Stimulated activated CD8-positive, alpha-beta memory T cell treated with anti-CD3 and anti-CD28 coated beads, Interleukin-7, amount 100 ng/mL, for 48 hours (primary cell): ENCODE measurements at places on chromosomes 3 and 15.

DNA sequence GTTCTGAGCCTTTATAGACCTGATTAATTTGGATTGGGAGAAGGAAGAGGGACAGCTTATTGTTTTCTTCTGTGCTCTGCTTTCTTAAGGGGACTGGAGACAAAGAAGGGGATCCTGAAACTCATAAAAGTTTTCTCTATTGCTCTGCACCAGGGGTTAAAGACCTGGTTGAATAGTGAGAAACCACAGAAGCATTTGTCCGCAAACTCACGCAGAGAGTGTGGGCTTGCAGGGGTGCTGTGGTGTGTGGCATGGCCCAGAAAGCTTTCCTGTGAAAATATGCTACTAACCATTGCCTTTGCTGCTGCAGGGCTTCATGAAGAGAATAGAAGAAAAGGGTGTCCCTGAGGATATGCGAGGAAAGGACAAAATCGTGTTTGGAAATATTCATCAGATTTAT, 73.1 kb upstream of the UMPS start:
- DNase-seq, result no peak

DNA sequence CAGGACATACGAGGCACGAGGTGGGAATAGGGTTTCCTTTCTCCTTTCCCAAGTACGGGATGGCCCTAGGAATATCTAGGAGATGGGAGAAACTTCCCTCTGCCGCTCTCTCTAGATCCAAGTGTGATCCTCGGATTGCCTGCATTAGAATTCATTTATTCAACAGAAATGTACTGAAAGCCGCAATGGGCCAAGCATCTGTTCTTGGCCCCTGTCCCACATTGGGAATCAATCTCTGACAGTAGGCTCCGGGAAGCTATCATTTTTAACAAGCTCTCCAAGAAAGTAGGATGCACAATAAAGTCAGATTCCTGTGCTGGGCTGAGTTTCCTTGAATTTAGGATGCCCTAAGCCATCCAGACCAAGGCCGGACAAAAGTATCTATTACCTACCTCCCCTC, 37.2 kb upstream of the CA12 start:
- DNase-seq, result no peak

GRCh38 chr15:91469632-91470567, 369.8 kb downstream of the SV2B start:
- peak; percentile 50 for DNase-seq

DNA sequence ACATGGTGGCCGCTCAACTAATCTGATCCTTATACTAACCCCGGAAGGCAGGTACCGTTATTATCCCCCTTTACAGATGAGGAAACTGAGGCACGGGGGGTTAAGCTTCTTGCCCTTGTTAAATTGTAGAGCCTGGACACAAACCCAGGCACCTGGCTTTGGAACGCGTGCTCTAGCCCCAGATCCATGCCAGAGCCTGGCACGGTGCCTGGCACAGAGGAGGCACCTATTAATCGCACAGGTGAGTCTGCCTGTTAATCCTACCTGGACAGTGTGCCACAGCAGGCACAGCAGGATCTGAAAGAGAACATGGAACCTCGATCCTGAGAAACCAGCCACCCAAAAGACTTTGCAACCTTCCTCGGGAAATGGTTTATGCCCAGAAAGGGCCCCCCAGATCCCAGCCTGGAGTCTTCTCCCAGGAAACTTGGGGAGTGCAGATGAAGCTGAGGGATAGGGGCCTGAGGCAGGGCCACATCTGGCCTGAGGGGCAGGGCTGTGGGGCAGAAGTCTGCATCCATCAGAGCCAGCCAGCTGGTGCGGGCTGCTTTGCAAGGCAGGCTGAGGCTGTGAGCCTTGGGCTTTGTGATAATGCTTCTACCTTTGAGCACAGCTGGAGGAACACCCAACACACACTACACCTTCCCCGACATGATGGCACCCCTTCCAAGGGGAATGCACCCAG, 55.3 kb upstream of the SLC6A1 start:
- DNase-seq, result no peak

DNA sequence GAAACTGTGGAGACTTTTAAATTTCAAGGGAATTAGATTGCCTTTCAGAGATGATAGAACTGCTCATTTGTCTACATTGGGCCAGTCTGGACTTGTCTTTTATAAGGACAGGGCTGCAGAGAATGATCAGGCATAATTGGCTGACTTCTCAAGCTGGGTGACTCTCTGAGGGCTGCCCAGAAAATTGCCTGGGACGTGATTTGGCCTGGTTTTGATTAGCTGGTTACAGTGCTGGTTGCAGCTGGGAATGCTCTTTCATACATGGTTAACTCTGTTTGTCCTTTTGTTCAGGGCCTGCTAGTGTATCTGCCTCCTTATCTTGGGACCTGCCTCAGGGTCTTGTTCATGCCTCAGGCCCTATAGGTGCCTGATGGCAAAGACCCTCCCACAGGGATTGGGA, 245.6 kb downstream of the CLSTN2 start:
- no peak for DNase-seq
